Urinary bladder (tissue), 4 donors: ENCODE measurements at places on chromosomes 3 and 15.

DNA sequence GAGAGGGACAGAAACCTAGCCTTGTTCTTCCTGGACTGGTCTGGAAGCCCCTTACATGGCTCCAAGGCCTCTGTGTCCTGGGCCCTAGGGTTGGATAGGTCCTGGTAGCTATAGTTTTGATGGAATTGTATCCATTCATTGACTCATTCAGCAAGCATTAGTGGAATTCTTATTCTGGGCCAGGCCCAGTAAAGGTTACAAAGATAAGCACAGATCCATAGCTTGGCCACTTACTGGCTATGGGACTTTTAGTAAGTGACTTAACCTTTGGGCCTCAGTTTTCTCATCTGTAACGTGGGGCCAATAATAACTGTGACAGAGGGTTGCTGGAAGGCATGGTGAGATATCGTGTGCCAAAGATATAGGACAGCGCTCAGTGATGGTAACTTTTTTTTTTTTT lies 13.6 kb upstream of the DAG1 start:
- no peak for DNase-seq

DNA sequence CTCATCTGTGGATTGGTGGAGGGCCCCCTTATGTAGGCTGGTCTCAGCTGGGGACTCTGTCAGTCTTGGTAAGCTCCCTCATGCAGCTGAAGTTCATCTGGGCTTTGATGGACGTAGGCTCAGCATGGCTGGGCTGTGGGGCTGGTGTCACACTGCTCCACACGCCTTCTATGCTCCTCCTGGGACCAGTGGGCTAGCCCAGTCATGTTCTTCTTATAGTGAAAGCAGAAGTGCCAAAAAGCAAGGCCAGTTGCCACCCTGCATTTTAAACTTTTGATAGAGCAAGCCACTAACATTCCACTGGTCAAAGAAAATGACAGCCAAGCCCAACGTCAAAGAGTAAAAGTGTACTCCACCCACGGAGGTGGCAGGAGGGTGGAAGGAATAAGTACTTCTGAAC lies 165.5 kb downstream of the MEX3B start:
- DNase-seq: no peak

GRCh38 chr15:66126456-66126855 lies 127.1 kb downstream of the MEGF11 start:
- no peak for DNase-seq

- DNase-seq: no peak
Observed at GRCh38 chr15:57460208-57460816, 84.0 kb downstream of the CGNL1 start.

- no peak for DNase-seq
Observed at GRCh38 chr3:65761446-65762234, 277.1 kb downstream of the MAGI1 start.
